ENCODE measurements at places on chromosomes 5 and 9.

- DNase-seq: no peak
Measured at GRCh38 chr5:136202469-136203205, 9.7 kb upstream of the SMIM32 start.

DNA sequence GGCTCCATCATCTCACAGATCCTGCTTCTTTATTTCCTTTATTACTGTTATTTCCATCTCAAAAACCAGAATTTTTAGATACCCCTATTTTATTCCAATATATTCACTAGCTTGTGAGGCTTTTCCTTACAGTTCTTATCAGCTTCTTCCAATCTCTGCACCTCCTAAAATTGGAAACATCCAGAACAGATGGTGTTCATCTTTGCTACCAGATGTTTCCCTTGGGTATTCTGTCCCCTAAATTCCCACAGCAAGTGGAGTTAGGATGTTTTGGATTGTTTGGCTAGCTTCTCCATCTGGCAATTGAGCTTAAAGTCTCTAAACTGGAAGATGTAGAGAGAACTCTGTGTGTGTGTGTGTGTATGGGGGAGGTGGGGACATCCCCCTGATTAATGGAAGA is 580.4 kb downstream of the DTWD2 start:
- no peak for DNase-seq

DNA sequence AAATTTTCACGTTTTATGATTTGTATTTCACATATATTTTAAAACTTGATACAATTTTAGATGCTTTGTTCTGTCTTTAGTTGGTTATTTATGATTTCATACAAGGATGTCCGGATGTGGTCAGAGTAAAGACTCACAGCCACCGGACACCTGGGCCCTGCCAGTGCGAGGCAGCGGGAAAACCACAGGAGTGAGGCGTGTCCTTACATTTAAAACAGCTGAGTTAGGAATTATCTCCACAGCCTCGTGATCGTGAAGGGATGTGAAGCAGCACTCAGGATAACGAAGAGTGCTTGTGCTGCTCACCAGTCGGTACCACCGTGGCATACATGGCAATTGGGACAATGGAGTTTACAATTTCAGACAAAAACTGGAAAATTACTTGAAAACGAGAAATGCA is 14.0 kb downstream of the SNX18 start:
- no peak for DNase-seq

DNA sequence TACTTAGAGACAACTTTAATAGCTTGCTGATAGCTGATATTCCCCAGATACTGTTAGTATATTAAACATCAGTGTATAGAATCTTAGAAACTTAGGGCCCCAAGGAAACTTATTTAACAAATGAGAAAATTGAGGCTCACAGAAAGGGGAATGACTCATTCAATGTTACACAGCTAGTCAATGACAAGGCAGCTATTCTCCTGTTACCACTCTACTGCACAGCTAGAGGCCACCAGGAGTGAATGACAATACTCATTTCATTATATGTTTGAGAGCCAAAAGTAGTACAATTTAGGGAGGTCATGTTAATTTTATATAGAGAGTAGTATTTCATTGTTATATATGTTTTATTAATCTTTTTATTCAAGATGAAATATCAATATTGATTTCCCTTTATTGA is 33.2 kb upstream of the PCDHB1 start:
- DNase-seq: no peak

DNA sequence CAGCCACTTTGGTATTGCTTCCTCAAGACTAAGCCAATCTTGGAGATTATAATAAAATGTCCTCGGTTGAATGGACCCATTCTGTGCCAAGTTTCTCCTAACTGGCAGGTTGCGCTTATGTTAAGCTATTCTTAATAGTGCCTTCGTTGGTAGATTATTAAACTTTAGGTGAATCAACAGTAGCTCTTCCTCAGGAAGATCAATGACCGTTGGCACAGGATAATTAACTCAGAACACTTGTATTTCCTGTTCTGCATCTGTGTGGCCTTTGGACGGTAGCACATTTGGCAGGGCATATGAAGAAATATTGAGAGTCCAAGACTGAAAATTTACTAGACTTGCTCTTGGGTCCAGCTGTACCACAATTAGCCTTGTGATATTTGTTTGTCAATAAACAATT is 402.9 kb downstream of the MLLT3 start:
- DNase-seq: no peak

- DNase-seq: peak; percentile 56
Measured at GRCh38 chr5:79133657-79134451, 22.2 kb downstream of the BHMT start.

DNA sequence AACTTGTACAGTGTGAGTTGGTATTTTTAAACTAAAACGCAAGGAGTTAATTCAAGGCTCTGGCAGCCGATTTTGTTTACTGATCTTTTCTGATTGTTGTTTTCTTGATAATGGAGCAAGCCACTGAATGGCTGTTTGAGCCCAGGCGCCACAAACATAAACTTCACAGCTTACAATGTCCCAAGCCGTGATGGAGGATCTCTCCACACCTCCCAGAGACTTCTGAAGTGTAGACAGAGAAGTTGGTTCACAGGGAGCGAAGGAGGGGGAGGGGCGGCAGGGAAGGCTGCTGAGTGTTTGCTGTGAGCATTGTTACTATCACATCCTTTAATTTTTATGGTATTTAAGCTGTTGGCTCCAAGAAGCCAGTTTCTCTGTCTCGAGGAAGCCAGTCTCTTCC is 14.7 kb downstream of the ISL1 start:
- no peak for DNase-seq
